Effector CD4-positive, alpha-beta T cell (primary cell): ENCODE measurements at places on chromosomes 5 and 9.

- no peak for DNase-seq
Observed at GRCh38 chr5:172109749-172110148, 78.3 kb downstream of the STK10 start.

DNA sequence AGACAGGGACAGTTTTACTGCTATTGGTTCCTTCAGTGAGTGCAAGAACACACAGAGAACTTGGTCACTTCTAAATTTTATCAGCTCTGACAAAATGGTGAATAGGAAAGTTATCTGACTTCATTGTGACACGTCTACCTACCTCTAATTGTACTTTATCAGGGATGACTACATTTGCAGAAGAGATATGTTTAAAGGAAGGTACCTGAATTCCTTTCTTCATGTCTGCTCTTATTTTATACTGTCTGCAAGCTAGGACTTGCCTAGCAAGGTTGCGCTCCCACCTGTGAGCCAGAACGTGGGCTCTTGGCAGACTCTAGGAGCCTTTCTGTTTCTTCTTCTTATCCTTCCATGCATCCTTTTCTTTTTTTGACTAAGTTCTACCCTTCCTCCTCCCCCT, 1.6 kb downstream of the SLC27A6 start:
- no peak for DNase-seq

GRCh38 chr9:125153712-125154367, 10.5 kb upstream of the SCAI start:
- DNase-seq = no peak

DNA sequence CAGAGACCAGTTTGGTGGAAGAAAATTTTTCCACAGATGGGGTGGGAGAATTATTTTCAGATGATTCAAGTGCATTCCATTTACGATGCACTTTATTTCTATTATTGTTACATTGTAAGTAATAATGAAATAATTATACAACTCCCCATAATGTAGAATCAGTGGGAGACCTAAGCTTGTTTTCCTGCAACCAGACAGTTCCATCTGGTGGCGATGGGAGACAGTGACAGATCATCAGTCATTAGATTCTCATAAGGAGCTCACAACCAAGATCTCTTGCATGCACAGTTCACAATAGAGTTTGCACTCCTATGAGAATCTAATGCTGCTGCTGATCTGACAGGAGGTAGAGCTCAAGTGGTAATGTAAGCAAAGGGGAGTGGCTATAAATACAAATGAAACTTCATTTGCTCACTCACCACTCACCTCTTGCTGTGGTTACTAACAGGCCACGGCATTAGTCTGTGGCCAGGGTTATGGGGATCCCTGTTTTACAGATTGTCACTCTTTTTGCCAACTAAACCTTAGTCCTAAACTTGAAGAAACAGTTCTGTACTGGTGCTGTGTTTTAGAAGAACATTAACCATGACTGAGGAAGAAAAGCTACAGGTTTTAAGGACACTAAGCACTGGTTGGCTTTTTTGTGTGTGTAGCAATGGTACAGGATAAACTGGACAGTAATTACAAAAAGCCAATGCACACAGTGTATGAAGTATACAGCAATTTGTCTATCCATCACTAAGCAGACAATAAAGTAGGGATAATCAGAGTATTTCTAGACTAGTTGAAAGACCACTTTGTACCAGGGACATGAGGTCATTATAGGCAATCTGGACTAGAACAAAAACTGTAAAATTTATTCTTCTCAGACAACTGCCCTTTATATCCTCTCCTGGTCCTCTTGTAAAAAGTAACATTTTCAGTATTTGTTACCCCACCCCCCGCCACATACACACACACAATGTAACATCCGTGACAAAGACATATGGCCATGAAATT, 9.9 kb downstream of the TMEM232 start:
- DNase-seq = no peak

- DNase-seq = no peak
Observed at GRCh38 chr5:14668181-14668591, 3.7 kb downstream of the OTULIN start.

DNA sequence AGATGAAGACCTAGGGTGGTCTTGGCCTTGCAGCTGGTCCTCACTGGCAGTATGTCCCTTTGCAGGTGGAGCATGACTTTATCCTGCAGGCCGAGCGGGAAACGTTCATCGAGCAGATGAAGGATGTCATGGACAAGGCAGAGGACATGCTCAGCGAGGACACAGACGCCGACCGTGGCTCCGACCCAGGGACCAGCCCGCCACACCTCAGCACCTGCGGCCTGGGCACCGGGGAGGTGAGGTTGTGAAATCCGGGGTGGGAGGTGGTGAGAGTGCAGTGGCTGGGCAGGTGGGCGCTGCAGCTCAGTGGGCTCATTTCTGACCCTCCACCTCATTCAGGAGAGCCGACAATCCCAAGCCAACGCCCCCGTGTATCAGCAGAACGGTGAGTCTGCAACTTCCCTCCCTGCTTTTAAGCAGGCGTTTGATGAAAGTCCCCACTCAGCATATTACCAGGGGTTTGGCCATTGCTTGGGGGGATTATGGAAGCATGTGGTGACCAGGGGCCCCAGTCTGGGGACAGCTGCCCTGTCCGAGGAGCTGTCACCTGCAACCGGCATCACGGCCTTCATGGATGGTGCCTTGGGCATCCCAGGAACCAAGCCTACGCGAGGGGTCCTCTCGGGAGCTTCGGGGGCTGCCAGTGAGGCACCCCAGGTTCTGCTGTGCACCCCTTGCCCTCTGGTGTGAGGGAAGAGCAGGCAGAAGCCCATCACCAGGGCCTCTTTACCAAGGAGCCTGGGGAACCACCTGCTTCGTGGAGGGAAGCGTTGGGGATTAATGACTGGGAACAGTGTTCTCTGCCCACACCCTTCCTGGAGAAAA, 84.0 kb downstream of the WNK2 start:
- DNase-seq = no peak

- DNase-seq = no peak
Observed at GRCh38 chr9:121267689-121268597, at the start of gene GSN. Gene GSN (plus strand): TSS chr9:121268162. CDS start chr9:121301972, 33,810 bp downstream.

DNA sequence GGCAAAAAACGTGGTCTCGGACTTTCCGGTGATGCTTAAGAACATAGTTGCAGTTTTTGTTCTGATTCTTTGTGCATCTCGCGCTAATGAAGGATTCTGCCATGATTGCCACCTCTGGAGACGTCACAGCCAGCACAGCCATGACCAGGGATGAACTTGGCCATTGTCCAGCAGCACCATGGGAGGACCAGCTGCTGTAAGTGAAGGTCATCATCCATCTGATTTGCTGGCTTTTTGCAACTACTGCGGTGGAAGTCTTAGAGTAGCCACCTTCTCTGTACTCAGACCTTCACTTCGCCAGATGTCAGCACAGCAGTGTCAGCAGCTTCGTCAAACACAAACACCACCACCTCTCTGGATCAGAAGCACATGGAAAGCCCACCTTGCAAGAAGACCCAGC, 45.7 kb downstream of the NSUN2 start:
- no peak for DNase-seq

GRCh38 chr5:54792611-54793404, 192.6 kb downstream of the ESM1 start:
- DNase-seq = no peak

- DNase-seq = no peak
Observed at GRCh38 chr5:177171961-177172360, 38.4 kb downstream of the NSD1 start.

- no peak for DNase-seq
Observed at GRCh38 chr5:93721071-93721470, 20.3 kb downstream of the POU5F2 start.

- no peak for DNase-seq
Observed at GRCh38 chr9:137975527-137975913, 97.9 kb downstream of the CACNA1B start.

- no peak for DNase-seq
Observed at GRCh38 chr9:119369680-119370366, 588 bp upstream of the BRINP1 start.

DNA sequence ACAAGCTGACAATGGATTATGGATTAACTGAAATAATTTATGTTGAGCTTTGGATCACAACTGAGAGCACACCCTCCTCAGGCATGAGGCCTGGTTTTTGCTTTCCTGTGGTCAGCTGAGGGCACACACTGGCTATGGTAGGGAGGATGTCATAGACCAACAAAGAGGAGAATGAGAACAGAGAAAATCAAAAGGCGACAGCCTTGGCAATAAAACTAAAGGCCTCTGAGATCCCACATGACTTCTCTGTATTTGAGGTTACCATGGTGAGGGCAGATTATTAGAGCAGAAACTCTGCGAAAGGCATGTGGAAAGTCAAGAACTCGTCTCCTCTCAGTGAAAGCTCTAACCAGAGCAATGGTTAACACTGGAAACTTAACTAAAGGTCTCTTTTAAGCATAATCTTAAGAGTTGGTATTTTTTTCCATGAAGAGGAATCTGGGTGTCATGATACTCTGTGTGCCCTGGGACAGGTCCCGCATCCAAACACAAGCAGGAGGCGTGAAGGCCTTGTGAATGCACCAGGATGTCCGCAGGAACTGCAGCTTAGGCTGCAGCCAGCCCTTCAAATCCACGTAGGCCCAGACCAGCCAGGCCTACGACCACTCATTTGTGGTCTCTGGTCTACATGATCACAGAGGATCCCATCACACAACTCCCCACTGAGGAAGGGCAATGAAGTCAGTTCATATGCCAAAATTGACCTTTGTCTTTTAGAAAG, 12.4 kb upstream of the MEIKIN start:
- DNase-seq = no peak

GRCh38 chr5:39273314-39273954, 54.1 kb upstream of the FYB1 start:
- DNase-seq = no peak

DNA sequence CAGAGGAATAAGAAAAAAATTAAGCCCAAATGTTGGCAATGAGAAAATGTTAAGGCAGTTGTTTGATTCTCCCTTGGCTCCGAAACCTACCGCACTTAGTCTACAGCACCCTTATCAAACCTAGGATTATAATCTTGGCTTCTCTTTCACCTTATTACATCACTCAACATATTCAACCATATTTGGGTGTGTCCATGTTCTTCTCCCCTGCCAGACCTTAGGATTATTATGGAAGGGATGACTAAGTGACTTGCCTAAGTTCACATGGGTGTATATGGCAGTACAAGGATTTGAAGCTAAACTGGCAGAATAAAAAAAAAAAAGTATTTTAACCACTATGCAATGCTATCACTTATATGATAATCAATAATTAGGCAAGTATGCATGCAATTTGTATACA, 76.4 kb downstream of the PLK2 start:
- DNase-seq = no peak

DNA sequence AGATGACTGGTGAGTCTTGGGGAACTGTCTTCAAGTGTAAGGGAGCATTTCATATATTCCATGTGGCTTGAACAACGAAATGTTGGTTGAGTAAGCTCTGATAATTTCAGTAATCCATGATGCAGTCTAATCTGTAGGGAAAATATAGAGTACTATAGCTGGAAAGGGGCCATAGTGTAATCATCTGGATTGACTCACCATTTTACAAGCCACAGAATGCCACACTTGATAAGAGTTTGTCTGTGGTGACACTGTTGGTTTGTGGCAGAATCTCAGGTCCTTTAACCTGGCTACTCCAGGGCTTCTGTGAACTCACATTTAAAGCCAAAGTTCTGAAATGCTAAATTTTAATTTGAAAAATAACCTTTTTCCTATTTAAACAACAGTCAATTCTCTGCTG, 16.3 kb upstream of the MAML1 start:
- no peak for DNase-seq

DNA sequence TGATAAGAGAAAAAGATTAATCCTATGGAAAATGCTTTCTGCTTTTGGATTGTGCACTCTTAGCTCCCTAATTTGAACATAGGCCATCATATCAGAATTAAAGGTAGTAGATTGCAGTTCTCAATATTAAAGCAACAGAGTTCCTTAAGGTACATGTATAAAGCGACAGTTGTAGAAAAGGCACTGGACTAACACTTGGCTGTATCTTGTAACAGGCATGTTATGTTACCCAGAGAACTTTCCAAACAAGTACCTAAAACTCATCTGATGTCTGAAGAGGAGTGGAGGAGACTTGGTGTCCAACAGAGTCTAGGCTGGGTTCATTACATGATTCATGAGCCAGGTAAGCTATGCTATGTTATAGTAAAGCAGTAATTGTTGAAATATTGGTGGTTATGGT, 3.3 kb upstream of the SECISBP2 start:
- DNase-seq = no peak

DNA sequence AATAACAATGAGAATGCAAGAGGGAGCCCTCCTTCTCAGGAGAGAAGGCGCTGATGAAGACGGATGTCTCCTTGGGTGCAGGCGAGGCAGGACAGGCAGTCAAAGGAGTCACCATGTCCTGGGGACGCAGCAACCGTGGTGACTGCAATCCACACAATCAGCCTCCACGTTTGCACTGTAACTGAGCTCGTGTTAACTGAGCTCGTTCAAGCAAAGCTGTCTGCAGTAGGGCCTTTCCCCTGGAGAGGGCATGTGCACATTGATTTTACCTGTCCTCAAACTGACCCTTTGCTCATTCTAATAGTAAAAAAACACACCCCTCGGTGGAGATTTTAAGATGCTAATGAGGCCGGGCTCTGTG, 2.8 kb downstream of the SARDH start:
- DNase-seq = no peak

GRCh38 chr9:136268318-136268717, 22.7 kb upstream of the QSOX2 start:
- DNase-seq = no peak

DNA sequence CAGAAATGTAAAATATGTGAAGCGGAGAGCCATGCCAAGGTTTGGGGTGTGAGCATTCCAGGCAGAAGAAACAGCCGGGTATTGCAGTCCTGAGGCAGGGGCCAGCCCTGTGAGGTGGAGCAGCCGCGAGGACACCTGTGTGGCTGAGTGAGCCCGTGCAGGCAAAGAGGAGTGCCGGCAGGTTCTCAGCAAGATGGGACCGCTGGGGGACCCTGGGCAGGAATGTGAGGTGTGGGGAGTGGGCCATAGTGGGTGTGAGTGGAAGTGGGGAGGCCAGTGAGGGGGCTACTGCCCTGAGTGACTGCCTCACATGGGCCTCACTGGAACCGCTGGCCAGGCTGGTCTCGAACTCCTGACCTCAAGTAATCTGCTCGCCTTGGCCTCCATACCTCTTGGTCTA, 8.1 kb upstream of the PRR7 start:
- no peak for DNase-seq

GRCh38 chr9:132780230-132781007, 97.7 kb downstream of the AK8 start:
- DNase-seq = no peak

GRCh38 chr5:161734741-161735140, 49.2 kb downstream of the GABRA6 start:
- no peak for DNase-seq

- DNase-seq = no peak
Observed at GRCh38 chr9:134624137-134624591, 17.4 kb upstream of the COL5A1 start.

DNA sequence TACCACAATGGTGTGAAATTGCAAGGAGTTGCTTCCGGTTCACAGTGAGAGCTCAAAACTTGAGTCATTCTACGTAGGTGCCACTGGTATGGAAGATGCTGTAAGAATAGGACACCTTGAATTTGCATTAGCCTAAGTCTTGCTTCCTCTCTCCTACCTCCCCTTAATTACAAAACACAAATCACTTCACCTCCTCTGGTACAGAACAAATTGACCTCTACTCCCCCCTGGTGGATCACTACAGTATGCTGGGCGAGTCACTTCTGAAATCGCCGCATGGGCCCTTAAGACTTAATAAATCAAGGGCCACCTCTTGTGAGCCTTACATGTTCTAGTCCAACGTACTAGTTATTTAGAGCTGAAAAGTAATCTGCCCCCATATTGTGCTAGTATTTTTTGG, 145.3 kb upstream of the SMARCA2 start:
- no peak for DNase-seq
